GM03348 (cell line): ENCODE measurements at places on chromosomes 16 and 17.

GRCh38 chr17:34598161-34598776 lies 18.9 kb downstream of the TMEM132E start:
- no peak for DNase-seq

DNA sequence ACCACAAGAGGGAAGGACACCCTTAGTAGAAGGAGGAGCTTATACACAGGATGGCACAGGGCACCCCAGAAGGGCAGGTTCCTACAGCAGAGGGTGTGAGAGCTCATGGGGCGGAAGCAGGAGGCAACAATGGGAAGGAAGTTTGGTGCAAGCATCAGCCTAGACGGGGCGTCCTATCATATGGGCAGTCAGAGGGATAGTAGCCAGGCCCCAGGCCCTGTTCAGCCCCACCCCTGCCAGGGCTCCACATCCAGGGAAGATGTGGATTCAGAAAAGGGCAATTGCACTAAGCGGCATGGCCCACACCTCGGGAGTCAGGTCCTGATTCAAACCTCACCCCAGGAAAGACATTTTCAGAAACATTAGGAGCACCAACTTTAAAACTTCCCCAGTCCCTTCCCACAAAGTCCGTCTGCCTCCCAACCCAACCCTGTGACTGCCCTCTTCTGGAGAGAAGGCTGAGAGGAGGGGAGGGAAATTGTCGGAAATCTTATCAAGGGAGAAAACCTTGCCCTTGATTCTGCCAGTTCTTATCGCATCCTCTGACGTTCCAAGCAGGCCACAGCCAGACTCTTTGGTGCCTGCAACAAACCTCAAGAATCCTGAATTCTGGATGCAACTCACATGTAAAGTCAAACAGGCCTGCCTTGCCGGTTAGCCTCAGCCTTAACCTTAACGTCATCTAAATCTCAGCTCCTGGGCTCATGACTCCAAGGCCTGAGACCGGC lies 198.8 kb upstream of the CDH5 start:
- DNase-seq, result no peak

DNA sequence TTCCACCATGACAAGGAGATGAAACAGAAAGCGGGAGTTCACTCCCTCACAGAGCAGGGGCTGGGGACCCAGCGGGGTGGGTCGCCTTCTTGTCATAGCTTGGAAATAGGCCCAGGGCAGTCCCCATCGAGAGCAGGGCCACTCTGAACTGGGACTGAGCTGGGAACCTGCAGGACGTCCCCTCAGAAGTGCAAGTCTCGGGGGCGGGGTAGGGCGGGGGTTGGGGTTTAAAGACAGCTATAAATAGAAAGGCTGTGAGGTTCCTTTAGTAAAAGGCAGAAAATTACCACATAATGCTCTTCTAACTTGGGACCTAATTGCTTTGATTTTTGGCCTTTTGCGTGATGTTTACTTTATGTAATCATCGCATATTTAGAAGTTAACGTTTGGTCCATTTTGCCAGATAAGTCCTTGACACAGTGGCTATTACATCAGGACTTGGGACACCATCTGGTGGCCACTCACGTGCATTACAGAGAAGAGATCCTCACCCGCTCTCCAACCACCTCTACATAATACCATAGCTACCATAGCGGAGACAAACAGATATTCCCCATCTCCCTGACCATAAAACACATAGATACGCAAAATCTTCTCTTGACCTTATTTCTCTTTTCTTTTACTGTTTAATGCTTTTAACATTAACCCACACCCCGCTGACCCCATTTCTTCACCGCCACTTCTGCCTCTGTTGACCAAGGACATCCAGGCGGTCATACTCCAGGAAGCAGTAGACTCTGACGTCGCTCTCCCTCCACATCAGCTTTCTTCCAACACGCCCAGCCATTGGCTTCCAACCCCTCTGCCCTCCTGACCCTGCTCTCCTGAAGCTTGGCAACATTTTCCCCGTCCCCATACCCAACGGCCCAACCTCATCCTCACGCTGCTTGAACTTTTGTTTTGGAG lies 27.5 kb upstream of the PIK3R6 start:
- DNase-seq, result peak; percentile 90

- no peak for DNase-seq
Measured at GRCh38 chr16:1497014-1497598, 3.9 kb downstream of the TELO2 start.

DNA sequence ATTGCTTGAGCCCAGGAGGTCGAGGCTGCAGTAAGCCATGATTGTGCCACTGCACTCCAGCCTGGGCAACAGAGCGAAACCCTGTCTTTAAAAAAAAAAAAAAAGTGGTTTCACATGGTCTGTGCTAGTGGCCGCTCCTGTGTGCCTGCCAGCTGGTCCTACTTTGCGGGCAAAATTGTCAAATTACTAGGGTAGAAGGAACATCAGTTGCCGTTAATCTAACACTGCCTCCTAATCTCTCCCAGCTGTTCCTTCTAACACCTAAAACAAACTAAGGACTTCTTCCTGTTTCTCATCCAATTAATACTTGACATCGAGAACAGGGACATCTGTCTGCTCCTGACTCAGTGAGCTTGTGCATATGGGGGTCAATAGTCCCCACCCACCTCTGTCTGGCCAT lies 23.9 kb downstream of the TMEM11 start:
- no peak for DNase-seq

- DNase-seq, result no peak
Measured at GRCh38 chr16:88524973-88525662, 45.1 kb upstream of the ZC3H18 start.

DNA sequence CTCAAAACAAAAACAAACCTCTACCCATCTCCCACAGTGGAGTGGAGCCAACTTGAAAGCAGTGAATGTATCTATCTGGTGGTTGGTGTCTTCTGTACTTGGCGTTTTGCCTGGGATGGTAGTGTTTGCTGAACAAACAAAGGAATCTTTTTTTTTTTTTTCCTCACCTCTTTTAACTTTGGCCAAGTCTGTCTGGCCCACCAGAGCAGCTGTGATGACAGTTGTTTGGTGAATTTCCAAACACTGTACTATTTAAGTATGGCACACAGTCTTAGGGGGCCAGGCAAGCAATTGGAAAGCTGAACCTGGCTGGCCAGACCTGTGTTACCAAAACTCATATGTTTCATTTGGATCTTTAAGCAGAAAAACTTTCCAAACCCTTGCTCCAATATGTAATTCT lies 101.8 kb upstream of the CDH13 start:
- no peak for DNase-seq

DNA sequence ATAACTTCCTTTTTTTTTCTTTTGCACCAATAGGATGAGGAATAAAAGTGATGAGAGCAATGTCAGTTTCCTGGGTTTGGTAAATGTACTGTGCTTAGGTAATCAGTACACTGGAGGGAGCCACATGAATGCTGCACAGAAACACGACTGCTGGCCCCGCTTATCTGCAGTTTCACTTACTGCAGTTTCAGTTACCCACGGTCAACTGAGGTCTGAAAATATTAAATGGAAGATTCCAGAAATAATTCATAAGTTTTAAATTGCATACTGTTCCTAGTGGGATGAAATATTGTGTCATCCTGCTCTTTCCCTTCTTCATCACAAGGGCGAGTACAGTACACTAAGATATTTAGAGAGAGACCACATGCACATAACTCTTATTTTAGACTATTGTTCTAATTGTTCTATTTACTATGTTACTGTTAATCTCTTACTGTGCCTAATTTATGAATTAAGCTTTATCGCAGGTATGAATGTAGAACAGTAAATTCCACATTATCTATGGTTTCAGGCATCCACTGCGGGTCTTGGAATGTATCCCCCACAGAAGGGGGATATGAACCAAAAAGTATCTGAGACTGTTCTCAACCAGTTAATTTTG lies 6.4 kb upstream of the LGALS3BP start:
- peak; percentile 40 for DNase-seq

DNA sequence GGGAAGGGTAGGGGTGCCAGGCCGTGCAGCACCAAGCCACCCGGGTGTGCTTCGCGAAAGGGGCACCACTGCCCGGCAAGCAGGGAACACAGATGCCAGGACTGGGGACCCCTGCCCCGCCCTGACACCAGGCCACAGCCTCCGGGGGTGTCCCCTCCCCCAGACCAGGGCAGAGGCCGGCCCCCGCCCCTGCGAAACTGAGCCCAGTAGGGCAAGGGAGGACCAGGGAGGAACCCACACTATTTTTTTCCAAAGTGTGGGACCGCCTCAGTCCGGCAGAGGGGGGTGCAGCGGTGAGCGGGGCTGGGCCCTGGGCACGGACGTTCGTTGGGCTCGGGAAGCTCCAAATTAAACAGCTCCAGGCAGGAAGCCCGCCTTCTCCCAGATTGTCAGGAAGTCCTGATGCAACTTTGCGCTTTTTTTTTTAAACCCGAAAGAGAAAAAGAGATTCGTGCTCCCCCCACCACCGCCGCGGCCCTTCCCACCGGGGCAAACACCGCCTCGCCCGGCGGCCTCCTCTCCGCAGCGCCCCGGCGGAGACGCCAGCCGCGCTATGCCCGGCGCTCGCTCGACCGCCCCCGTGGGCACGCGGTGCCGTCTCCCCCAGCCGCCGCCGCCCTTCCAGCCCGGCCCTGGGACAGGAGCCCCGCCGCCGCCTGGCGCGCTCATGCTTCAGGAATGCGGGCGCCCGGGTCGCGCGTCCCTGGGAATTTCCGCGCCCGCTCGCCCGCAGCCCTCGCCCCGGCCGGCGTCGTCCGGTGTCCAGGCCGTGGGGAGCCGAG lies 755 bp downstream of the PIEZO1 start:
- peak; percentile 90 for DNase-seq

GRCh38 chr17:31741371-31741770 lies 117.7 kb downstream of the COPRS start:
- DNase-seq, result no peak

DNA sequence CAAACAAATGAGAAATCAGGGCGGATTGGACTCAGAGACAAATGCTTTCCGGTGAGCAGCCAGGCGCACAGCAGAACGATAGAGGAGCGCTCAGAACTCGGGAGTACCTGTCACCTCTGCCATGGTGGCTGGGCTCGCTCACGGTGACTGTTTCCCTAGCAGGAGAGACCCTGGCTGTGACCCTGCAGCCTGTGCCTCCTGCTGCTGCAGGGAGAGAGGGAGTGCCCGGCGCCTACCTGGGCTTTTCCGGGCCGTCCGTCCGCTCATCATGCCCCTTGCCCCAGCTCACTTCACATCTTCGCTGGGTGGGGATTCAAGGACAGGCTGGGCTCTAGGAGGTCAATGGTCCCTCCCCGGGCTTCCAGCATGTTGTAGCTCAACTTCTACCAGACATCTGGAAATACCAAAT lies 14.1 kb upstream of the DNAH17 start:
- DNase-seq, result no peak
